Endothelial cell of umbilical vein (primary cell): ENCODE measurements at places on chromosomes 13 and 19. TPM values are rescaled to one million over a fixed set of nuclear protein-coding genes. Genes with fewer than 3 reads are reported as not detected.

GRCh38 chr19:45667620-45668341 lies at the start of gene GIPR:
TSS of gene GIPR (plus strand) at chr19:45668221. CDS start at chr19:45669521, 1,300 bp downstream.
- DNase-seq: no peak

GRCh38 chr13:95300625-95301182 lies 547 bp downstream of the ABCC4 start:
- peak; percentile 63 for DNase-seq

Gene PALM
- 24.2 and 31.8 TPM in 2 replicates for total RNA-seq

GRCh38 chr19:41584260-41584810 lies 8.4 kb downstream of the CEACAM21 start:
- no peak for DNase-seq

Gene CD209
- total RNA-seq: not detected in 2 replicates

GRCh38 chr19:15945301-15945700 lies 3.5 kb upstream of the OR10H4 start:
- no peak for DNase-seq

Gene ZNF99
- total RNA-seq: not detected in 2 replicates

DNA sequence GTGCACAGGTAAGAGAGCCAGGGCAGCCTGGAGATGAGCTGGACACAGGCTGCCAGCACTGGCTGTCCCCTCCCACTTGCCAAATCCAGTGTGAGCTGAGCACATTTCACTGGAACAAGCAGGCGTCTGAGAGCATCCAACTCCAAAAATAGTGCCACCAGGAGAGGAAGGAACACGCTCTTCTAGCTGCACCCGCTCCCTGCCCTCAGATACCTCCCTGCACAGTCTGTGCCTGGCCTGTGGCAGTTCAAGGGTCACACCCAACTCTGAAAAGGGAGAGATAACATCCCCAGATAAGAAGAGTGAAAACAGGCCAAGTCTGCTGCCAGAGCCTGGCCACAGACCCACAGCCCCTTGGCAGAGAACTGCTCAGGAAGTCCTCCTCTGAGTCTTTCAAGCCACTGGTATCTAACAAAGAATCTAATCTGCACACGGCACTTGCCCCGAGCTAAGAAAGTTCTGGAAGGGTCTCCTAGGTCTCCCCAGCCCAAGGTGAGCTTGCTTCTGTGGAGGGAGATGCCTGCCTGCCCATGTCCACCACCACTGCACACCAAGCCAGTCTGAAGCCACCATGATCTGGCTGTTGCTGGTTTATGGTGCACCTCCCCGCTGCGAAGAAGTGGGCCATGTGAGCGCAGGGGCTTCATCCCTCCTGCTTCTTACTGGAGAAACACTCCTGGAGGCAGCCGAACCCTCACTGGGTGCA lies 14.7 kb downstream of the ELL start:
- peak; percentile 27 for DNase-seq

DNA sequence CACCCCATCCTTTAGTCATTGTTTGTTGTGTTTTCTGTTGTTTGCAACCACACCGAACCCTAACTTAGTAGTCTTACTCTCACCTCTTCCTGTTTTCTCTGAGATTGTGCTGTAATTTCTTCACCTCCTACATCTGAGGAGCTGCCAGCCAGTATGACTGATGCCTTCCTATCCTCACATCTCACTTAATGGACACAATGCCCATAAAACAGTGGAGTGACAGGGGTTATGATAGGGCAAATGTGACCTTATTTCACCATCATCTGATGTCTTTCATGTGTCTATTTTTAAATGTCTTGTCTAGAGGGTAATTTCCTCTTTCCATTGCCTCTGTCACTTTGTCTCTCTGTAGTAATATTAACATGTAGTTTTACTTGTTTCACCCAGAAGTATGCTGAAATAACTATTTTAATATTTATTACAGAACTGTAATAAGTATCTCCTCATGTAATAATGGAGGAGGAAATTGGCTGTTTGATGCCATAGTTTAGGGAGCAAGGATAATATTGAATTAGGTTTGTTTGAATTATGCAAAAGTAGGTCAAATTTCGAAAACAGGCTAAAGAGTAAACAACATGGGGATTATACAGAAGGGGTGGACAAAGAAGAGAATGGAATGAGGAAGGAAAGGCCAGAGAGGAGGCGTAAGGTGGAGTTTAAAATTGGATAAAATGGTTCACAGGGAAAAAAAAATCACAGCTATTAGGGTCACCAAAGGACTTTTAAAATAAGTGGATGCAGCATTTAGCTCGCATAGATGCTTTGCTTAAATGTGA lies 103.5 kb upstream of the SPRY2 start:
- DNase-seq: no peak

DNA sequence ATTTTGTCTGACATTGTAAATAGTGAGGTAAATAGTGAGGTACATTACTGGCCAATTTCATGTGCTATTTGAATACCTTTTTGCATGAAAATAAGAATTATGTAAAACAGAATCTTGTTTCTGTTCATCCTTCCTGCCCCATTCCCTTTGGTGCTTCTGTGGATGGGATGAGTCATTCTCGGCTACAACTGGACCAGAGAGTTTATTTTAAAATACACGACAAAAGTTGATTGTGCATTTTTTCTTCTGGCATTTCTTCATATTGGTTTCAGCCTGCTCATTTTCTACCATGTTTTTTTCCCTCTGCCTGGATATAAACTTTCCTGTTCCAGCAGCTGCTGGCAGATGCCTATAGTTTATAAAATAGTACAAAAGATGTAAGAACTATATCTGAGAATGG lies 107.5 kb downstream of the CYSLTR2 start:
- DNase-seq: no peak

Gene NTF4
- not detected in 2 replicates for total RNA-seq

- no peak for DNase-seq
These were observed 685.6 kb upstream of the SLITRK1 start for GRCh38 chr13:84567848-84568247.

DNA sequence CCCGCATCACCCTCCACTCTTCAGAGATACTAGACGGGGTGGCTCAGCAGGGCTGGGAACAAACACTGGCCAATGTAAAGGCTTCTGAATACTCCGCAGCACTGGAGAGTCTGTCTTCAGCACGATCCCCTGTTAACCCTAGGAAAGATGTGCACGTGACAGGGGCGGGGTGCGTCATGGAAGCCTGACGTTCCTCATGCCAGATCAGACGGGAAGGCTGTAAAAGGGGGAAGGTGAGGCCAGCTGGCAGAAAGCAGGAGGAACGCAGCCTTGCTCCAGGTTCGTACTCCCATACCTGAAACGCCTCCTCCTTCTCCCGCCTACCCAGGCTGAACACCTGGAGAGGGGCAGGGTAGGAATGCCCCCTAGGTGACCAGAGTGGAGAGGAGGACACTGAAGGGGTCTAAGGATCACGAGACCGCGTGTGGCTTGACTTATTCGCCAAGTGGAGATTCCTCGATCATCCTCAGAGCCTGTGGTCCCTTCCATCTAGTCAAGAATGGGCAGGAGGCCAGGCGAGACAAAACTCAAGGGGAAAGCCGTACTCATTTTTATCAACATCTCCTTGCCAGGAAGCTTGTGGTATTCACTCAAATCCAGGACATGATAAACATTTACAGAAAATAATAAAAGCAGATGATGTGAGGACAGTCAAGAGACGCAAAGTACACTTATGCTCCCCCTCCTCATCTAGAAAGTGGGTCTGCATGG lies 18.2 kb upstream of the FFAR2 start:
- no peak for DNase-seq
